ENCODE measurements at places on chromosomes 6 and 20. TPM values are rescaled to one million over a fixed set of nuclear protein-coding genes. Genes with fewer than 3 reads are reported as not detected.
A peak's percentile ranks its signal among the peaks of the same experiment; 100 is the strongest.

IGF2R gene
- total RNA-seq, result 31.5 TPM

RFX6 gene
- total RNA-seq, result 0.17 TPM

SLC26A8 gene
- total RNA-seq, result not detected

ULBP3 gene
- 23.2 TPM for total RNA-seq

NT5E gene
- total RNA-seq, result 15.8 TPM

KHDRBS2 gene
- not detected for total RNA-seq

NOTCH4 gene
- 1.7 TPM for total RNA-seq

SPEF1 gene
- total RNA-seq, result 2.0 TPM

TBXT gene
- total RNA-seq, result not detected

MATN4 gene
- total RNA-seq, result not detected

TMEM63B gene
- total RNA-seq, result 26.9 TPM

- H3K36me3 ChIP-seq, result no peaks in the 10 kb centered on the region
- no peaks in the 10 kb centered on the region for H3K27me3 ChIP-seq
- peaks cover 33% of the 10 kb centered on the region for H3K4me1 ChIP-seq
- peak overlapping the region; percentile 46 for H3K4me3 ChIP-seq
- peak overlapping the region; percentile 96 for H3K27ac ChIP-seq
- peak; percentile 84 for DNase-seq
These were observed 43.3 kb downstream of the IL20RA start for GRCh38 chr6:137001299-137001976.

DNA sequence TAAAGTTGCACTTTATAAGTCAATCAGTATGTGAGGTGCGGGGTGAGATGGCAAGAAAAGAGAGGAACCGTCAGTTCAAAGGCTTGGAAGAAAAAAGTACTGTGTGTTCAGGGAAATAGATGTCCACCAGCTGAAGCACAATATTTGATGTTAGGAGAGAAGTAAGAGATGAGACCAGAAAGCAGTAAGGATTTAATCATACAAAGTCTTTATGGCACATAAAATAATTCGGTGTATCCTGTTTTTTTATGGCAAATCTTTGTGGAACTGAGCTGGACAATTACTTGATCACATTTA is 197.2 kb downstream of the FAXC start:
- no peak overlapping the region for H3K27ac ChIP-seq
- no peak overlapping the region for H3K4me3 ChIP-seq
- no peaks in the 10 kb centered on the region for H3K4me1 ChIP-seq
- H3K36me3 ChIP-seq, result no peaks in the 10 kb centered on the region
- no peak for DNase-seq

- no peak overlapping the region for H3K4me3 ChIP-seq
- no peaks in the 10 kb centered on the region for H3K36me3 ChIP-seq
- H3K4me1 ChIP-seq, result peaks cover 35% of the 10 kb centered on the region
These were observed 176.3 kb upstream of the CDYL start for GRCh38 chr6:4599924-4600323.

DNA sequence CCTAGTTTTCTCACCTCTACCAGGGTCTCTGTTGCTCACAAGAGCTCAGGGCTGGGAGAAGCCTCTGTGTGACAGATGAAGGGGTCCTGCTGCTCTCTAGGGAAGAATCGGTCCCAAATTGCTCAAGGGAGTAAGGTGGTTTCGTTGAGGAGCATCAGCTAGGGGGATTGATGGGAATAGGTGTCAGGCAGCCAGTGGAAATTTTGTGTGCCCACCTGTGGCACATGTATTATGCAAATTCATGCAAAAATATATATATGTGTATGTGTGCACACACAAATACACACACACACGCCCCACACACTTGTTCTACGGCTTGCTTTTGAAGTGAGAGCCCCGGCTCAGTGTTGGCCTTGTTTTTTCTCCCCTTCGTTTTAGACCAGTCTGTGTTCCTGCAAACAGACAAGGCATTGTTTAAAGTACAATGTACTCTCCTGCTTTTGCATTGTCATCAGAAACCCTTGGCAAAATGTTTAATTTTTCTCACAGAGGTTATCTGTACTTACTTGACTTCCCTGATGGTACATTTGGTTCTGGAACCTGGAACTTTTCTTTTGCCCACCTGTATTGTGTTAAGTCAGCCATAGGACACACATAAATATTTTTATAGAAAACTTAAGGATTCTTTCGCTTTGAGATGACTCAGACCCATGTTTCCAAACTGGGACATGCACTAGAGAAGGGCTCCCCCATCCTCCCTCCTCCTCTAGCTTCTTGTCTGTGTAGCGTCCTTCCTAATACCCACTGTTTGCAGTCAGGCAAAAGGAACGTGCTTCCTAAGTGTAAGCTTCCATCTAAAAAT is 26.7 kb downstream of the FOXO3 start:
- H3K36me3 ChIP-seq, result no peaks in the 10 kb centered on the region
- peak overlapping the region; percentile 12 for H3K27ac ChIP-seq
- peaks cover 28% of the 10 kb centered on the region for H3K4me1 ChIP-seq
- H3K27me3 ChIP-seq, result no peaks in the 10 kb centered on the region
- DNase-seq, result peak; percentile 56

- peaks cover 4% of the 10 kb centered on the region for H3K4me1 ChIP-seq
- DNase-seq, result no peak
- H3K27me3 ChIP-seq, result no peaks in the 10 kb centered on the region
- H3K4me3 ChIP-seq, result no peak overlapping the region
These were observed 8.3 kb upstream of the CEBPB start for GRCh38 chr20:50182346-50182745.

DNA sequence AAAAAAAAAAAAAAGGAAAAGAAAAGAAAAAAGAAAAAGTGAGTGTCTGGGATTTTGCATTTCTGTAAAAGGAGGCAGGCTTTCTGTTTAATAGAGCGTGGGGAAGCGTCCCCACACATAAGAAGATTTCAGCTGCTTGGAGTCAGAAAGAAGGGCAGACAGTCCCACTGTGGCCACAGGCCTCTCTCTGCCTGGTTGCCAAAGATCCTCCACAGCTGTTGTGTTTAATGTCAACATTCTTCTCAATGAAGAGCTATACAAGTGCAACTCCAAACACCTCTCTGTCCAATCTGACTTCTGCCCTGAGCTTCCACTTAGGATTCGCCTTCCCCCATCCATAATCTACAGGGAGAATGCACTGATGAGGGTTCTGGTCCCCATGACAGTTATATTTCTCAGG is 64.3 kb upstream of the MLN start:
- no peak overlapping the region for H3K4me3 ChIP-seq
- H3K4me1 ChIP-seq, result no peaks in the 10 kb centered on the region
- no peak for DNase-seq
- H3K27ac ChIP-seq, result no peak overlapping the region
- H3K27me3 ChIP-seq, result peaks cover 63% of the 10 kb centered on the region

- peaks cover 3% of the 10 kb centered on the region for H3K36me3 ChIP-seq
- H3K27me3 ChIP-seq, result no peaks in the 10 kb centered on the region
- H3K4me1 ChIP-seq, result peaks cover 61% of the 10 kb centered on the region
- no peak for DNase-seq
- H3K4me3 ChIP-seq, result peak overlapping the region; percentile 48
- H3K27ac ChIP-seq, result peak overlapping the region; percentile 68
These were observed 7.2 kb downstream of the MYLIP start for GRCh38 chr6:16136091-16136490.

GRCh38 chr6:70103798-70104197 is 199.1 kb downstream of the COL9A1 start:
- no peak overlapping the region for H3K27ac ChIP-seq
- H3K36me3 ChIP-seq, result no peaks in the 10 kb centered on the region
- H3K4me3 ChIP-seq, result no peak overlapping the region
- peaks cover 14% of the 10 kb centered on the region for H3K27me3 ChIP-seq
- no peaks in the 10 kb centered on the region for H3K4me1 ChIP-seq

- H3K4me3 ChIP-seq, result no peak overlapping the region
- H3K27ac ChIP-seq, result no peak overlapping the region
- no peaks in the 10 kb centered on the region for H3K27me3 ChIP-seq
- no peak for DNase-seq
These were observed 4.5 kb upstream of the DDR1 start for GRCh38 chr6:30879684-30880427.

DNA sequence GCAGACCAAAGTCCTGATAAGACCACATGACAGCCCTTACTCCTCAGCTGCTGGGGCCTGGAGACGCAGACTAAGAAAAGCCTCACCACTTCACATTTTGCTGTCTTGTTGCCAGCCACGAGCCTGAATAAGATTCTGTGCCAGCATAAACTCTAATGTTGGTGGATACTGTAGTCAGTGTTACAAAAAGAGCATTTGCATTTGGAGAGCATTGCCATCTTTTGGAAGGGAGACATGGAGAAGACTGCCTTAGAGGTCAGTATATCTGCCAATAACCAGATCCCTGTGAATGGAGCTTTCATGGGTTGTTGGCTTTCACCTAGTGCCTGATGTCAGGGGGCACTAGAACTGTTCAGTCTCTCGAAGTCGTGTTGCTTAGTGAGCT is 315.2 kb downstream of the ZFAND3 start:
- H3K36me3 ChIP-seq, result no peaks in the 10 kb centered on the region
- DNase-seq, result no peak
- no peak overlapping the region for H3K27ac ChIP-seq
- no peak overlapping the region for H3K4me3 ChIP-seq
- peaks cover 11% of the 10 kb centered on the region for H3K4me1 ChIP-seq

- H3K4me3 ChIP-seq, result no peak overlapping the region
- H3K27ac ChIP-seq, result no peak overlapping the region
- H3K27me3 ChIP-seq, result no peaks in the 10 kb centered on the region
- no peak for DNase-seq
These were observed 77.1 kb upstream of the EMILIN3 start for GRCh38 chr20:41443691-41444090.

- H3K4me1 ChIP-seq, result peaks cover 17% of the 10 kb centered on the region
- DNase-seq, result peak; percentile 26
- no peaks in the 10 kb centered on the region for H3K27me3 ChIP-seq
- H3K36me3 ChIP-seq, result no peaks in the 10 kb centered on the region
These were observed 50.0 kb downstream of the CNKSR3 start for GRCh38 chr6:154460306-154461071.

DNA sequence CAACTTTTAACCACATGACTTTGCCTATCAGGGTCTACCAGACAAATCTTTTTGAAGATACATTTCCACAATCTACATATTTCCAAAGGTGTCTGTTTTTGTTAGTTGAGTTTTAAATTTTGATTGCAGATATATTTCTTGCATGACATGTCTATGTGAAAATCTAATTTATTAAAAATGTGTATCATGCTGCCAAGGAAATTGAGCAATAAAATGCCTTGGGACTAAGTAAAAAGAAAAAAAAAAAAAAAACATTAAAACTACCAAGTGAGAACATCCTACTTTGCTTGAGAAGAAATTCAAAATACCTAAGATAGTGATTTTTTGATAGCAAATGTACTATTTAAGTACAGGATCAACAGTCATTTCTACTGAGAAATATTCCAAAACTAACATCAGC is 17.7 kb downstream of the SLC17A5 start:
- no peak for DNase-seq
- no peak overlapping the region for H3K27ac ChIP-seq
- H3K36me3 ChIP-seq, result no peaks in the 10 kb centered on the region

Data from PC-3 (cell line).